ENCODE measurements at places on chromosomes 2 and 18. TPM values are rescaled to one million over a fixed set of nuclear protein-coding genes. Genes with fewer than 3 reads are reported as not detected.

TBR1 gene
- 0.11 TPM for total RNA-seq

STEAP3 gene
- 20.4 TPM for total RNA-seq

SERPINB3 gene
- total RNA-seq, result not detected

CCBE1 gene
- total RNA-seq, result 0.44 TPM

DNER gene
- total RNA-seq, result not detected

TNFRSF11A gene
- total RNA-seq, result 0.16 TPM

POTEI gene
- total RNA-seq, result 7.0 TPM

CCDC150 gene
- 26.3 TPM for total RNA-seq

SLC16A14 gene
- 0.19 TPM for total RNA-seq

UGT1A8 gene
- total RNA-seq, result 0.50 TPM

ANKRD29 gene
- total RNA-seq, result 8.2 TPM

LRRC30 gene
- total RNA-seq, result not detected

PLEK gene
- total RNA-seq, result not detected

KCNIP3 gene
- not detected for total RNA-seq

BOLL gene
- total RNA-seq, result not detected

PMAIP1 gene
- total RNA-seq, result 2.3 TPM

DNA sequence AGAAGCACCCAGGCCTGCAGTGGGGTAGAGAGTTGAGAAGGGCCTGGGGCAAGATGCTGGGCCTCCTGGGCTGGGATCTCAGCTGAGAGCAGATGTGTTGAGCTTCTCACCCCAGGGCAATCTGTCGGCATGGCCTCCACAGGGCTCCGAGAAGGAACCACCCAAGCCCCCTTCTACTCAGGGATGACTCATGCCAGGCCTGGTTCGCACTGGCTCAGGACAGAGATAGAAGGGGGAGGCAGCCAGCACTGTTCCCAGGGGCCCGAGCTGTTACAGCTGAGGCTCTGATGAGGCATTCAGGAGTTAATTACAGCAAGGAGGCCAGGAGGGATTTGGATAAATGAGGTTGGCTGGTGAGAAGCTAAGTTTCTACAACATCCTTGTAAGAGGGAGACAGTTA is 62.5 kb downstream of the CENPO start:
- no peak for DNase-seq

- DNase-seq, result no peak
These were observed 3.5 kb downstream of the TEX261 start for GRCh38 chr2:70991142-70991541.

GRCh38 chr2:101057051-101057933 is 55.2 kb downstream of the RPL31 start:
- no peak for DNase-seq

DNA sequence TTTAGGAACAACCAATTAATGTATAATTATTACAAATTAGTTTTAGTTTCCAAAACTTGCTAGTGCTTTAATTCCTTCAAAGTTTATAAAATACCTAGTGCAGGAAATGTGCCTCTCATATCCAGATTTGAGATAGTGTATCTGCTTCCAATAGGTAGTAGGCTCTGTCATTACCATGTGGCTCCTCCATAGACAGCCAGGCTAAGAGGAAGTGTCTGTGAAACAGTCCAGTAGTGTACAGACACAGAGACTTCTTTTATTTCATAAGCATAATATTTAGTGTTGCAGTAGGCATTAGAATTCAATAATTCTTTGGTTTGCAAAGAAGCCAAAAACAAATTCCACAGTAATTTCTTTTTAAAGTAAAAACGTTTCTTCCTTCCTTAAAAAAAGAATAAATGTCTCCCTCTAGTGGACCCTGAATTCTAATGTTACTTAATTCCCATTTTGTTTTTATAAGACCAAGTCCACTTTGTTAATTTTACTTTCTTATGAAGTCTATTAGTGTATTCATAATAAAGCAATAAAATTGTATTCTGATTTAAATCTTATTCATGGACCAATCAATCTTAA is 101.2 kb downstream of the NEB start:
- no peak for DNase-seq

DNA sequence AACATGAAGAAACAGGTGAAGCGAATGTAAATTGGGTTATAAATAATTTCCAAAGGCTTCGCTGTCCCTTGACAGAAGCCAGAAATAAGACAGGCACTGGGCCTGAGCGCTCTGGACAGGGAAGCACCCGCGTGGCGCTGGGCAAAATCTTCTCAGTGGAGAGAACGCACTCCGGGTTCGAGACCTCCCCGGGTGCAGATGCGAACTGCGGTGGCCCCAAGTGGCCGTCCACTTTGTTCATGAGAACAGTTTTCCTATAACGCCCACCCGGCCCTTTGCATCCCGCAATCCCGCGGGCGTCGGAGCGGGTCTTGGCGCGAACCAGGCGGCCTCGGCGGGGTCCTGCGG is 651 bp upstream of the DPYSL5 start:
- no peak for DNase-seq

DNA sequence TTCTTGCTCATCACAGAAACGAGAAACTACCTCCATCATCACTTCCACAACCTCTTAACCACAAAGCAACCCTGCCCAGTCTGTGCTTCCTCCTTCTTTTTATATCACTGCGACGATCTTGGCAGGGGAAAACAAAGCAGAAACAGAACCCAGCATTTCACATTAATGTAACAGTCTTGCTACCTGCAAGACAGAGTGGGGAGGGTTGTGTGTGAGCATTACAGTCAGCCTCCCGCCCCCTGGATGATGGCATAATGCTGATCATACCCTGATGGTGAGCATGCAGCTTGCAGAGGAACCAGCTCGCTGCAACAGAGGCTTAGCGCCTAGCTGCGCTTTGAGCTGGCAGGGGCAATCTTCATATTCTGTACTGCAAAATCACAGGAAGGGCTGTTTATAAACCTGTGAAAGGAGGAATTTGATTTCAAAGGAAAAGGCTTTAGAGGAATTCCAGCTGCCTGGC is 376.1 kb downstream of the IRS1 start:
- DNase-seq, result no peak

GRCh38 chr2:166240387-166241313 is 112.8 kb upstream of the SCN1A start:
- DNase-seq, result no peak

DNA sequence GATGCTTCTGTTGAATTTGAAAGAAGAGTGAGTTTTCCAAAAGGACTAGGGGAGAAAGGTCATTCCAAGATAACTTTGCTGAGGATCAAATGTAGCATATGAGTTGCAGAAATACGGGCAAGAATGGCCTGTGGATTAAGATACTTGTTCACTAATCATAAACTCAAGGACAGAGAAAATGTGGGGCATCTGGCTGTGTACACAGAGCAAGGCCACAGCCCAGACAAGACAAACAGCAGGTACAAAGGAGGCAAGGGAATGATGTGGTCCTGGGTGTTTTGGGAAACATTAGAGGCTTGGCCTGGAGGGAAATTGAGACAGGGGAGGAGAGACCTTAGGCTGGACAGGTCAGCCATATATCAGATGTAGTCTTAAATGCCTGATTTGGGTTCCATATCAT is 254.8 kb downstream of the TTC32 start:
- peak; percentile 9 for DNase-seq

DNA sequence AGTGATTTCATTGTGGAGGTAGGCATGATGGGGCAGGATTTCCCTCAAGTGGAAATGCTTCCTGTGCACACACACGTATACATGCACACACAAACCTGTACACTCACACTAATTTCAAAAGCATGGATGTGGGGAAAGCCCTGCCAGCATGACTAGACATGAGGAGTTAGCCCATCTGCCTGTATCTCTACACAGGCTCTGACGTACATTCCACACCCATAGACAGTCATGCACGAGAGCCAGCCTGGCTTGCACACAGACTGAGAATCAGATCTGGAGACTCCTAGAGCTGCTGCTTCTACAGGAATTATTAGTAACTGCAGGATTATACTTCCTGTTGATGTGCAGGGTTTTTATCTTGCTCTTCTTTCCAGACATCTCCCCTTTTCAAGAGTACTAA is 27.3 kb upstream of the NFU1 start:
- no peak for DNase-seq

GRCh38 chr18:11674119-11674518 is 14.9 kb upstream of the GNAL start:
- DNase-seq, result no peak

GRCh38 chr2:46719487-46719886 is 196.1 kb downstream of the MCFD2 start:
- DNase-seq, result no peak

GRCh38 chr18:70663141-70663540 is 374.3 kb downstream of the SOCS6 start:
- DNase-seq, result no peak

- no peak for DNase-seq
These were observed 17.7 kb downstream of the SPDYA start for GRCh38 chr2:28828382-28828781.

- DNase-seq, result no peak
These were observed 177.8 kb downstream of the EIPR1 start for GRCh38 chr2:3199627-3200345.

DNA sequence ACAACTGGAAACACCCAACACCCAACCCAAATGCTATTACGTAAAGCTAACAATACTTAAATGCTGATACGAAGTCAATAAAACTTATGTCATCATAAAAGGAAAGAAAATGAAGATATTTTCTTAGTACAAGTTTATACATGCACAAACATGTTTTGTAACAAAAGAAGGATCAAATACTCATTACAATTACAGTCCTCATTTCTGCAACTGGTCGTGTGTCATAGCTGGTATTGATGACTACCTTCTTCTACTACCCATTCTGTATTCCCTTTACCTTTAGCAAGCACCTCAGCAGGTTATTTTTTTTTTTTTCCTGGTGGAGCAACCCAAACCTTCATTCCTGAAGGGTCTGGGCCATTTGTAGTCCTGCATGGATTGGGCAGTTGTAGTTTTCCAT is 1298.5 kb downstream of the SUCLG1 start:
- no peak for DNase-seq

DNA sequence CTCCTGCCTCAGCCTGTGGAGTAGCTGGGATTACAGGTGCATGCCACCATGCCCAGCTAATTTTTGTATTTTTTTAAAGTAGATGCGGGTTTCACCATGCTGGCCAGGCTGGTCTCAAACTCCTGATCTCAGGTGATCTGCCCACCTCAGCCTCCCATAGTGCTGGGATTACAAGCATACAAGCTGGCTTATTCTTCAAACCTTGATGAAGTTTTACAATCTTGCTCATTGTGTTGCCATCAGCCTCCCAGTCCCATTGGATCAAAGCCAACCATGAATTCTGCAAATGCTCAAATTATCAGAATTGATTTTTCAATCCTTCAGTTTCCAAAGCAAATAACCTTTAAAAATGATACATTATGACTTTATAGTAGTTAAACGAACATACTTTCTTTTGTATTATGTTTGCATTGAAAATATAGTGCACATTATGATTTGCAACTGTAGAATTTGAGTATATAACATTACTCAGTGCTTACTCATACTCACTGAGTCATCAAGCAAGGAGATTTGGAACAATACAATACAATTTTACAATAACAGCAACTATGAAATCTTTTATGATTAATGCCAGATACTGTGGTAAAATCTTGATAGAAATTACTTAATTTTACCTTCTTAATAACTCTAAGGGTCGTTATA is 1491.9 kb upstream of the CELF4 start:
- DNase-seq, result no peak

GRCh38 chr2:40466935-40467572 is 15.2 kb upstream of the SLC8A1 start:
- no peak for DNase-seq

GRCh38 chr2:230155359-230155758 is 64.4 kb downstream of the SP110 start:
- DNase-seq, result no peak

GRCh38 chr18:8326763-8327394 is 282.4 kb upstream of the RAB12 start:
- DNase-seq, result no peak

GRCh38 chr2:287911-288757 is at the start of gene ALKAL2:
Gene ALKAL2 (minus strand): TSS chr2:288091. CDS start chr2:287835, 256 bp downstream.
- peak; percentile 18 for DNase-seq

DNA sequence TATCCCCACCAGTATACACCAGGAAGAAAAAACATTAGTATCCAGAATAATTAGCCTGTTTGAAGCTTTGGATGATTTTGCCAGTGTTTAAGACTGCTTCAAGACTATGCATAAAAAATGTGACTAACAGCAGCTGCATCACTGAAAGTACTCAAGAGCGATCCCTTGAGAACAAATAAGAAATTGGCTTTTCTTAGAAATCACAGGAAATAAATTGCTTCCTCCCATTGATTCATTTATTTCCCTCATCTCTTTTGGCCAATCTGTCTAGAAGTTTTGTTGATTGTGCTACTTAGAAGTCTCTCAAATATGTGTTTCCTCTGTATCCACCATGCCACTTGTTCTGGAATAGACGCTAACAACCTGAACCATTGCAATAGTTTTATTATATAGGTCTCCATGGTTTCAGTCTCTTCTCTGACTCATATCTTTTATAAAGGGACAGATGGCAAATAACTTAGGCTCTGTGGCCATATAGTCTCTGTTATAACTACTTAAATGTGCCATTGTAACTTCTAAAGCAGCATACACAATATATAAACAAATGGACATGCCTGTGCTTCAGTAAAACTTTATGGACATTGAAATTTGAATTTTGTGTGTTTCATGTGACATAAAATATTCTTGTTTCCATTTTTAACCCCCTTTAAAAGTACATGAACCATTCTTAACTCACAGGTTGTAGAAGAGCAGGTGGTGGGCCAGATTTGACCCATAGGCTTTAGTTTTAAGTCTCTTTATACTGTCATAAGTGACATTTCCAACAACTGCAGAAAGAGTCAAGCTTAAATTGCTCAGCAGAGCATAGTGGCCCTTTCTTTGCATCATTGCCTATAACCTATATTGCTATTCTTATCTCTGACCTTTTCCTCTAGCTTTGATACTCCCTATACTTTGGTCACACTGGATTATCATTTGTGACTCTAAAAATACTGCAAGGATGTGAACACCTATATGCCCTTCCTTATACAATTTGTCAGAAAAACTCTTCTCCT is 123.9 kb downstream of the MC4R start:
- DNase-seq, result no peak

DNA sequence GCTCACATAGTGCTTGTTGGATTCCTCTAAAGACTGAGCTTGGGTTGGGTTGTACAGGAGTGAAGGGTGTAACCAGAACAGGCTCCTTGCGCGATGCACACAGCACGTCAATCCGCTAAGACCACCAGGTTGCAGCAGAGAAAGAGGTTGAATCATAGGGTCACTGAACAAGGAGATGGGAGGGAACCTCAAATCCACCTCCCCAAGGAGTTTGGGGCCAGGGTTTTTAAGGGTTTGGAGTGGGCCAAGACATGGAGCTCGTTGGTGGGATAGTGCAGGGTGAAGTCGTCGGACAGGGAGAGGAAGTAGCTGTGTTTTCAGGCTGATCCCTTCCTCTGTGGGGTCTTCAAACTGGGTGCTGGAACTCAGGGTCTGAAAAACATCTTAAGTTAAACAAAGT is 20.8 kb upstream of the MTCL1 start:
- DNase-seq, result no peak

GRCh38 chr2:204717591-204717990 is 172.3 kb downstream of the PARD3B start:
- no peak for DNase-seq

Data from Caco-2 (cell line).